ENCODE measurements at places on chromosomes 16 and 17. TPM values are rescaled to one million over a fixed set of nuclear protein-coding genes. Genes with fewer than 3 reads are reported as not detected.

DNA sequence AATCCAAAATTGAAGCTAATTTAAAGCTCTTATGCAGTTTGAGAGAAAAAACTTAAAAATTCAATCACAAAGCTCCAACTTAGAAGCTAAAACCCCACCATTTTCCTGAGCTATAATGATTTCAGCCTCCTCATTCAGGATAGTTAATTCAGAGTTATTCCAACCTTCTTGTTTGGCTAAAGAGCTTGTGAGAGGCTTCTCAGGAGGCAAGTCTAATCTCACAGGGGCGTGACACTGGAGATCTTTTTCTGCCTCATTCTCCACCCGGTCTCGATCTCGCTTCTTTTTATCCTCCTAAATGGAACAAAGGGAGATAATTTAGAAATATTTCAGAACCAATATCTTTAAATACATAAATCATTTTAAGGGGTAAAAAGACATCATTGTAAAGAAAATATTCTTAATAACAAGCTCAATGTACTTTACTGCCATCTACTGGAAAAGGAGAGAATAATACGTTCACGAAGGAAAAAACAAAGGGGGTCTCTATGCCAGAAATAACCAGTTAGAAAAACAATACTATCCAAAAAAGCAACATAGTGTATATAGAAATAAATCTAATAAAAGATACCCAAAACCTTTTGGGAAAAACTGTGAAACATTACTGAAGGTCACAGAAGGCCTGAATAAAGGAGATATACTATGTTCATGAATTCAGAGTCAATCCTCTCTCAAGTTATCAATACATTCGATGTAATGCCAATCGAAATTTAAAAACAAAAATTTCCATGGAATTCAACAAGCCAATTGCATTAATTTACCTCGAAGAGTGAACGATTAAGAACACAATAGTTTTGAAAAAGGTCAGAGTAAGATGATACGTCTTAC, 13.9 kb downstream of the BRD7 start:
- no peak for DNase-seq

DNA sequence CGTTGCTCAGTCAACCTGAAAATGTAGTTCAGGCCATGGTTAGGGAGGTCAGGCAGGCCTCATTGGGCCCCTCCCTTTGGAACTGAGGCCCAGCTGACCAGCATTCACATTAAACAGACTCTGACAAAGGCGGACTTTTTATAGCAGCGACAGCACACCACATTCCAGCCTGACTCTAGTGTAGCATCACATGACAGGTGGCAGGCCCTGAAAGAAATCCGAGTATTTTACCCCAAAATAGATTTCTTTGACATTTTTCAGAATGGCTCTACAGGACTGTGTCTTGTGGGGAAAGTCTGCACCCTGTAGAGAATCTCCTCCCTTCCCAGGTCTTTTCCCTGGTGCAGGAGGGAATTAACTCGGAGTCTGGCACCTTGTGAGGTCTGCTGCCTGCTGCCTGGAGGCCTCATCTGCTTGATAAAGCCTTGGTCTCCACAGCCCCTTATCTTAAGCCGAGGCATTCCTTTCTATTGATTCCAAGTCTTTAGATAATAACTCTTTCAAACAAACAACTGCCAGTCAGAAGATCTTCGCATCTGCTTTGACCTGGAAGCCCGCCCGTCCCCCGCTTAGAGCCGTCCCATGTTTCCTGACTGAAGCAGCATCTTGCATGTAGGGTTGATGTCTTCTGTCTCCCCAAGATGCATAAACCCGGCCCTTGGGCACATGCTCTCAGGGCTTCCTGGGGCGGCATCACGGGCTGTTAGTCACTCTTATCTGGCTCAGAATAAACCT, 44.0 kb upstream of the CAPN15 start:
- no peak for DNase-seq

DNA sequence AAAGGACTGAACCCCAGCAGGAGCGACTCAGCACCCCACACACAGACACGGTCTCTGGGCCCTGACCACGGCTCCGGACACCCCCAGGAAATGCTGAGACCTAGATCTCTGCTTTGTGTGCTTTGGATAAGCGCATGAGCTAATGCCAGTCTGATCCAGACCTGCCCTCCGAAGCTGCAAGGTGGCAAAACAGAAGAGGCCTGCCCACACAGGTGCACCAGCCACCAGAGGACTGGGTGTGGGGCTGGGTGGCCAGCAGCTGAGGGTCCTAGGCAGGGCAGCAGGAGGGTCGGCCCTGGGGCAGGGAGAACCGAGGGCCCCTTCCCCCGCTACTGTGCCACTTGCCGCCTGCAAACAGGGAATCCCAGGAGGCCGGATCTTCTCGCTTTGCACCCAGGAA, 30.7 kb upstream of the EIF1 start:
- DNase-seq, result peak; percentile 24

DNA sequence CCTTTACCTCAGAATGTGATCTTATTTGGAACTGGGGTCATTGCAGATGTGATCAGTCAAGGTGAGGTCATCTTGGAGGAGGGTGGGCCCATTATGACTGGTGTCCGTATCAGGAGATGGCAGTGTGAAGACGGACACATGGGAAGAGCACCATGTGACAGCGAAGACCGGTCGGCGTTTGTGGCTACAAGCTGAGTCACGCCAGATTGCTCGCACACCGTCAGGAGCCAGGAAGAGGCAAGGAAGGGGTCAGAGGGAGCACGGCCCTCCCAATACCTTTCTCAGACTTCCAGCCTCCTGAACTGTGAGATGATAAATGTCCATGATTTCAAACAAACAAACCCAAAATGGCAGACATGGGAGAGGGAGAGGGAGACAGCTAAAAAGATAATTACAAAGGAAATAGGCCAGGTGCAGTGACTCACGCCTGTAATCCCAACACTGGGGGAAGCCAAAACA, 13.2 kb downstream of the STARD3 start:
- no peak for DNase-seq

DNA sequence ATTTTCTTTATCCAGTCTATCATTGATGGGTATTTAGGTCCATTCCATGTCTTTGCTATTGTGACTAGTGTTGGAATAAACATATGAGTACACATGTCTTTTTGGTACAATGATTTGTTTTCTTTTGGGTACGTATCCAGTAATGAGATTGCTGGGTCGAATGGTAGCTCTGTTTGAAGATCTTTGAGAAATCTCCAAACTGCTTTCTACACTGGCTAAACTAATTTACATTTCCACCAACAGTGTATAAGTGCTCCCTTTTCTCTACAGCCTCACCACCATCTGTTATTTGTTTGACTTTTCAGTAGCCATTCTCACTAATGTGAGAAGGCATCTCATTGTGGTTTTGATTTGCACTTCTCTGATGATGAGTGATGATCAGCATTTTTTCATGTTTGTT, 103.7 kb downstream of the GOSR1 start:
- no peak for DNase-seq

- peak; percentile 30 for DNase-seq
These were observed 207.7 kb upstream of the CIBAR2 start for GRCh38 chr16:85319984-85320440.

DNA sequence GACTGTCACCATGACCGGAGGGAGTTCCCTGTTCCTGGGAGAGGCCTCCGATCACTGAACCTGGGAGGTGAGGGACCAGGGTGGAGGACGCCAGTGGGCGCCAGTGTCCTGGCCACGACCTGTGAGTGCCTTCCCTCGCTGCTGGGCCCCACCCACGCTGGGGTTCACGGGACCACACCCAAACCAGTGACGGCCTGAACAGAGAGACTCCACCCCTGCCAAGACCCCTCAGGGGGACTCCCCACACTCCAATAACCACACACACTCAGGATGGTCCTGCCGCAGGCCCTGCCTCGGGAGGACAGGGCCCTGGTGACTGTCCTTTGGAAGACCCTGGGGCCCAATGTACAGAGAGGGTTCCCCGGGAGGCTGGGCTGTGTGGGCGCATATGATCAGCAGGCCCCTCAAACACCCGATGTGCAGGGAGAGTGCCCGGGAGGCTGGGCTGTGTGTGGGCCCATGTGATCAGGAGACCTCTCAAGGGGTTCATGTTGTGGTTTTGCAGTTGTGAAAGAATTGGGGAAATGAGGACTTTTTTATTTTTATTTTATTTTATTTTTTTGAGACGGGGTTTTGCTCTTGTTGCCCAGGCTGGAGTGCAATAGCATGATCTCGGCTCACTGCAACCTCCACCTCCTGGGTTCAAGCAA, 26.6 kb downstream of the TPSD1 start:
- DNase-seq, result no peak

The EVPLL gene
- total RNA-seq, result not detected

GRCh38 chr17:77724876-77725615, 233.5 kb upstream of the TNRC6C start:
- no peak for DNase-seq

- DNase-seq, result no peak
These were observed 5.4 kb upstream of the AANAT start for GRCh38 chr17:76461765-76462555.

- no peak for DNase-seq
These were observed 2.7 kb downstream of the MYO18A start for GRCh38 chr17:29177541-29177870.

Data from Right ventricle myocardium superior (tissue), 1 donor.